Omental fat pad (tissue), 4 donors: ENCODE measurements at places on chromosomes 16 and 17.

- no peak for DNase-seq
Measured at GRCh38 chr17:5563456-5563855, 20.9 kb downstream of the NLRP1 start.

DNA sequence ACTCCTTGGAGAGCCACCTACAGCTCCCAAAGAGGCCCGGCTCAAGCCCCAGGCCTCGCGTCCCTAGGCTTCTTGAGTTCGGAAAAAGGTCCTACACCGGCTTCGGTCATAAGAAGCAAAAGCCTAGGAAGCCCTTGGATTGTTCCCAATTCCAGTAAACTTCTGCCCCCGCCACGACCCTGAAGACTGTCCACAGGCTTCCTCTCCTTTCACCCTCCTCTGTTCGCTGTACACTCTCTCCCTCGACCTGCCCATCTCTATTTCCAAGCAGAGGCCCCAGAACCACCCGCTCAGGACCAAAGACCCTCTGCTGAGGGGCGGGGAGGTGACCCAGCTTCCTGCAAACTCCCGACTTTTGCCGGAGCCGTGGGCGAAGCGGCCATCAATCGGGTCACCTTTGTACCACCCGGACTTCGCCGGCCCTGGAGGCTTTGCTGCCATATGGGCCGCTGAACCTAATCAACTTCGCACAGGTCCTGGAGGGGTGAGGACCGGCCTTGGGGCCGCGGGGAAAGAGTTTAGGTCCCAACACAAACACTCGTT, 2.7 kb downstream of the HOXB2 start:
- DNase-seq: no peak

- DNase-seq: peak; percentile 99
Measured at GRCh38 chr16:4846901-4847773, at the start of the genes GLYR1 and UBN1. Gene GLYR1, minus strand, starts transcription at chr16:4847288. Its CDS starts 23 bp downstream, at chr16:4847265. Gene UBN1, plus strand, starts transcription at chr16:4847481. Its CDS starts 5,437 bp downstream, at chr16:4852918.

DNA sequence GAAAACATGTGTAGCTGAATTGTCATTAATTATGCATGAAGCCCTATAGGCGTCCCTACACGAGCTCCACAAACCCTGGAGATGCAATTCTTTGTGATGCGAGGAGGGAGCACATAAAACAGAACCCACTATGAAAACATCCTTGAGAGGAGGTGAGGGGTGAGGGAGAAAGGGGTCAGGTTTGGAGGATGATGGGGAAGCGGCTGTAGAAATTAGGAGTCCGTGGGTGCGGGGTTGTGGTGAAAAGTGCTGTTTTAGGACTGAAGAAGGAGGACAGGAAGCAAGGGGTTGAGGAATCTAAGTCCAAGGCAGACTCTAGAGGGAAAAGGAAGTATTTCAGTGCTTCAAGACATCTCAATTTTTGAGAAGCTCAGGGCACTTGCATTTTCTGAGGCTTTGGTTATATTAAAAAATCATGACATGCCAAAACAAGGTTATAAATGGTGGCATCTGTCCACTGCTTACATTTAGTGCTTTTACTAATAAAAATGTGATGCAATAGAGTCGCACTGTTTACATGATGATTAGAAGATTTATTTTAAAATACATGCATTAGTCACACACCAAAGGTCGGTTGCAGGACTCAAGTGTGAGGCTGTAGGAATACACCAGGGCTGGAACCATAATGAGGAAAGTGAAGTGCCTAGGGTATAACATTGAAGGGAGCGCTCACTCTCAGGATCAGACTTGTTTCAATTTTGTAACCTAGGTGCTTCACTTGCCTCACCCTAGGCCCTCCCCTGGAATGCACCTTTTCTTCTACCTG, 379.5 kb downstream of the HS3ST4 start:
- no peak for DNase-seq

DNA sequence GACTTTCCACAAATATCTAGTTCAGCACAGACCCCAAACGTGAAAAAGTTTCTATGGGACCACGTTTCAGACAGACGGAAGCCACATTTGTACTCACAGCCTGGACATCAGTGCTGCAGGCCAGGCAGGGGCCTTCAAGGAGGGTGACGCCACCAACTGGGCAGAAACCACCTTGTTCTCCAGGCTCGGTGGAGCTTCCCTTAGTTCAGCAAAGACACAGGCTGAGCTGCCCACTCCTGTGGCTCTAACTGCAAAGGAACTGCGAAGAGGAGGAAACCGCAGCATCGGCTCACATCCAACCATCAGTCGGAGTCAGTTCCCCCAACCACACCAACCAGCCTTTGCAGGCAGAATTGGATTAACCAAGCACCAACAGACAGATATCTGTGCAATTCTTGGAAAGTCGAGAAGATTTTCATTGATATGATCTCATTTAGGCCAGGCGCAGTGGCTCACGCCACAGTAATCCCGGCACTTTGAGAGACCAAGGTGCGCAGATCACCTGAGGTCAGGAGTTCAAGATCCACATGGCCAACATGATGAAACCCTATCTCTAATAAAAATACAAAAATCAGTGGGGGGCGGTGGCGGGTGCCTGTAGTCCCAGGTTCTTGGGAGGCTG, 73.3 kb upstream of the CNEP1R1 start:
- no peak for DNase-seq

DNA sequence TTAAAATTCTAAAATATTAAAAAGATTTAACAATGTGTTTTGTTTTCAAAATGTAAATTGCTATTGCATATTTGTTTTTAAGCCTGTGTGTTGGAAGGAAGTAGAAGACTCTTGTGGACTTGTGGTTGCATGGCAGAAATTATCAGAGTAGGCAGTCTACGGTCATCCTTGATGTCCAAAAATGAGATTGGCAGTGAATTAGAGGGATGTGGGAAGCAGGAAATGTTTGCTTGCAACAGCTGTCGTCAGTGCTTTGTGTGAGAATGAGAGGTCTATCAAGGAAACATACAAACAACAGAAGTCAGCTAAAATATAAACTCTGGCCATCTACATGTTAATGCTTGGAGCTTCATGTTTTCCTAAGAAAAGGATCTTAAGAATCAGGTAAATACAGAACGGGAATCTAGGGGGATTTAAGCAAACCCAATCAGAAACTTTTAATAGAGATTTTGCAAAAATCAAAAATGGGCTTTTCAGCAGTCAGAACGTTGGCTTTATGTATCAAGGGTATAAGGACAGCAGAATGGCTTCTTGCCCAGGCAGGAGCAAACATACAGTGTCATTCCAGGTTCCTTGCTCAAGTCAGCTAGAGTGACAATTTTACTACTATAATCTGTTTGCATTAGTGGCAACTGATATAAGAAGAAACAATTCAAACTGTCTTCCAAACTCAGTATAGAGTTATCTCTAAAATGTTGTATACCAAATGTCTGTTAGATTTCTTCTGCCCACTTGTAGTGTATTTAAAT, 196.7 kb downstream of the CYB561 start:
- DNase-seq: no peak

GRCh38 chr17:71432378-71433315, 688.2 kb upstream of the SOX9 start:
- DNase-seq: no peak

GRCh38 chr17:29046473-29046839, 3.5 kb downstream of the PIPOX start:
- DNase-seq: no peak

- DNase-seq: no peak
Measured at GRCh38 chr16:13997933-13998332, 73.2 kb upstream of the MRTFB start.

DNA sequence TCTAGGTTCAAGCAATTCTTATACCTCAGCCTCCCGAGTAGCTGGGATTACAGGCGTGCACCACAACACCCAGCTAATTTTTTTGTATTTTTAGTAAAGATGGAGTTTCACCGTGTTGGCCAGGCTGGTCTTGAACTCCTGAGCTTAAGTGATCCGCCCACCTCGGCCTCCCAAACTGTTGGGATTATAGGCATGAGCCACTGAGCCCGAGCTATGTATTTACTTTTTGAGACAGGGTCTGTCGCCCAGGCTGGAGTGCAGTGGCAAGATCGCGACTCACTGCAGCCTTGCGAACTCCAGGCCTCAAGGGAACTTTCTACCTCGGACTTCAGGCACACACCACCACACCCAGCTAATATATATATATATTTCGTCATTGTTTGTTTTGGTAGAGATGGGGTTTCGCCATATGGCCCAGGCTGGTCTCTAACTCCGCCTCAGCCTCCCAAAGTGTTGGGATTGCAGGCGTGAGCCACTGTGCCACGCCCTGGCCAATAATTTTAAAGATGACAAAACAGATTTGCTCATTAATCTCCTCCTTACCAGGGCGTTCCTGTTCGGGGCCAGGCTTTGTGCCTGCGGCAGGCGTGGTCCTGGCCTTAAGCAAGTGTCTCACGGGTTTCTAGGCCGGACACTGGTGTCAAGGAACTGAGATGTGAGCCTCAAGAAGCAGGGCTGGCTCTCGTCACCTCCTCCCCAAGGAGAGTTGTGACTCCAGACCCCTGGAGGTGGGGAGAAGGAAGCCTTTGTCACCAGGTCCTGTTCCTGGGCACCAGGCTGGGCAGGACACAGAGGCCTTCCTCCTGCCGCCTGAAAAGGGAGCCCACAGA, 4.3 kb upstream of the NPW start:
- DNase-seq: no peak

- no peak for DNase-seq
Measured at GRCh38 chr16:75733305-75734211, 7.3 kb upstream of the CPHXL start.

- no peak for DNase-seq
Measured at GRCh38 chr16:64780445-64780844, 341.4 kb downstream of the CDH11 start.

DNA sequence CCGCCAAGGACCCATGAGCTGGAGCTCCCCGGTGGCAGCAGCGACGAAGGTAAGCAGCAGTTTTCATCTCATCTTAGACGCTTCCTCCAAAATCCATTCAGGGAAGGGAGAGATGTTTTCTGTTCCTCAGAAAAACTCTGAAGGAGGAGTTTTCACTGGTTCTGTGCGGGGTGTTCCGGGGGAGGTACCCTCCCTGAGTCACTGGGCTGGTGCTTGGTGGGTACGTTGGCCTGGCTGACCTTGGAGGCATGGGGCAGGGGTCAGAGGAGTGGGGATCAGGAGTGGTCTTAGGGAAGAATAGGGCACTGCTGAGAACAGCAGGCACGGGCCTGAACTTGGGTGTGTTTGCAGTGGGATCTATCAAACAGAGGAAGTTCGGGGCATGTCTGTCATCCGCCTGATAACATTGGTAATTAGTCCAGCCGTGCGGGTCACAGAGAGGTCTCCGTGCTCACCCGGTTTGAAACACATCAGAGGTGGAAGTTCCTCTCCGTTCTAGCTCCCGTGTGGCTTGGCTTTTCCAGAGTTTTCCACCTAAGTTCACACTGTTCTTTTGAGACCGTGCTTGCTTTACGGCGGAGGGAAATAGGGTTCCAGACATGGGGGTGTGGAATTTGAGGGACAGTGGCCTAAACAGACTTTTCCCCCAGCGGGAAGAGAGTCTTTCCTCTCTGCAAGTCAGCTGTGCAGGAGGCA, 59.6 kb upstream of the CIBAR2 start:
- DNase-seq: no peak

DNA sequence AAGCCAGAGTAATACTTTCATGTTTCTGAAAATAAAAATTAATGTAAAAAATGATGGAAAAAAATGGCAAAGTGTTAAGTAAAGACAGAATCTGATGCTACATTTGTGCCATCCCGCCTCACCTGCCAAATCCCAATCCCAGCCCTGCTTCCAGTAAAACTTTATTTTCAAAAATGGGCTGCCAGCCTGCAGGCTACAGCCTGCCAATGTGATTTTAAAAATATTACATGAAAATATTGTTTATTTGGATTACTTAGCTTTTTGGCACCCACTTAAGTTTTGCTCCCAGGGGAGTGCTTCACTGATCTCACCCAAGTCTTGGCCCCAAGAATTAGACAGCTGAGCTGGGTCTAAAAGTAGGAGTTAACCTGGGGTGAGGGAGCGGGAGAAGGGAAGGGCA, 112.8 kb downstream of the C16orf78 start:
- DNase-seq: no peak

DNA sequence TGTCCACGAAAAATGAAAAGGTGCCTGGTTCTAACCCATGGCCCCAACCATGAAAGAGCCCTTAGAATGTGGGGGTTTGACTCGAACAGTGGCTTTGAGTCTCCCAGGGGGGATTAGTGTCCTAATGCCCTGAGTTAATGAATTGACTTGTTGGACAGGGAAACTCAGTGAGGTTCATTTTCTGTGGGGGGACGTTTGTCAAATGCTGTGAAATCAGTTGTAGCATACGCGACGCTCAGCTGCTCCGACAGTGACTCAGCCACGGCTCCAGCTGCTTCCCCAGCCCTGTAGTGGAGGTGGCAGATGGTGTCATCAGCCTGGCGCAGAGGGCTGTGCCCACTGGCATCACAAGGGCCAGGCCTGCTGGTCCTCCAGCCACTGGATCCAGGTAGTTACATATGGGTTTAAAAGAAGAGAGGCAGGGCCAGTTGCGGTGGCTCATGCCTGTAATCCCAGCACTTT, 3.9 kb upstream of the TMEM235 start:
- DNase-seq: no peak

DNA sequence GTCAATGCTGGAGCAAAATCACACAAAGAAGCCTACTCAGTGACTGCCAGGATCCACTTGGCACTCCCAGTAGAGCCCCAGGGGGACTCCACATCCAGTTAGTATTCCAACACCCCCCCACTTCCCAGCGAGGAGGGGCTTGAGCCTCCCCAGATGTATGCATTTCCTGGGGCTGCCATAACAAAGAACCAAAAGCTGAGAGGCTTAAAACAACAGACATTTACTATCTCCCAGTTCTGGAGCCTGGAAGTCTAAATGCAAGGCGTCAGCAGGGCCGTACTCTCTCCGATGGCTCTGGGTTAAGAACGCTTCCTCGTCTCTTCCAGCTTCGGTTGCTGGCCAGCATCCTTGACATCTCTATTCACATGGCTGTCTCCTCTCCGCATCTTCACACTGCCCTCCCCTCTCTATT, 23.0 kb upstream of the GNA13 start:
- DNase-seq: no peak

DNA sequence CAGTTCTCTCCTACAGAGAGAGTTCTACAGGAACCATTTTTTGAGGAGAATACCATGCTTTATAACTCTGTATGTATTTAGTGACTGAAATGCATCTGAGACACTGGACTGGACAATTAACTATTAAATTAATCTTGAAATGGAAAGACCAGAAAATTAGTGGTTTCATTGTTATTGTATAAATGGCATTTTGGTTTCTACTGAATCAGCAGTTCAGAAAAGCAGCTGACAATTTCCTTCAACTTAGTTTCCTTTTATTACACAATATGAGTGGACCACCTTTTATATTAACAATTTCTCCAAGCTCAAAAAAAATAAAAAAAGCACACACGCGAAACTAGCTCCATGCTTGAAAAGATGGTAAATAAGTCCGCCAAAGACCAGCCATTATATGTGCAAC, 66.1 kb upstream of the SLC12A3 start:
- no peak for DNase-seq

GRCh38 chr17:29219378-29220047, 27.1 kb upstream of the CRYBA1 start:
- peak; percentile 75 for DNase-seq

GRCh38 chr16:75131081-75131480, 14.5 kb upstream of the LDHD start:
- DNase-seq: no peak

GRCh38 chr16:85901773-85902365, 2.9 kb downstream of the IRF8 start:
- DNase-seq: no peak

GRCh38 chr17:49753959-49754391, 10.0 kb downstream of the FAM117A start:
- no peak for DNase-seq

GRCh38 chr17:49851387-49852291, 3.8 kb upstream of the TAC4 start:
- peak; percentile 63 for DNase-seq

- DNase-seq: peak; percentile 99
Measured at GRCh38 chr16:66406534-66407221, 20.4 kb upstream of the BEAN1 start.
